Activated CD4-positive, alpha-beta memory T cell treated with anti-CD3 and anti-CD28 coated beads for 36 hours (primary cell): ENCODE measurements at places on chromosomes 12 and 14. TPM values are rescaled to one million over a fixed set of nuclear protein-coding genes. Genes with fewer than 3 reads are reported as not detected.

ESR2 gene
- 0.17 TPM for total RNA-seq

DGLUCY gene
- total RNA-seq = 54.3 TPM

TRPV4 gene
- not detected for total RNA-seq

SIX1 gene
- not detected for total RNA-seq

DNA sequence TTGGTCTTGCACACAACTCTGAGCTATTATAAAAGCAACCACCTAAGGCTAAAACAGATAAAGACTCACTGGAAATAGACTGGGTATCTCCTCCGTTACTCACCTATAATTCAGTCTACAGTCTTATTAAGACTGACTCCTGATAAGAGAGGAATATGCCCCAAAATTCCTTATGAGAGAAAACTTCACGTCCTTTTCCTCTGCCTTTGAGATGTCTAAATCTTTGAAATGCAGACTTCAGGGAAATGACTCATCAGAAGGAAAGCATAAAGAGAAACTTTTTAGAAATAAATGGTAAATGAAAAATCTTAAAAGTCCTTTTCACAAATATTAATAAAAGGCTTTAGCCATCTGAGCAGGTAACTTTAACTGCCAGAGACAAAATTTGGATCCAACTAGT, 187.5 kb upstream of the RTL1 start:
- no peak for DNase-seq

DNA sequence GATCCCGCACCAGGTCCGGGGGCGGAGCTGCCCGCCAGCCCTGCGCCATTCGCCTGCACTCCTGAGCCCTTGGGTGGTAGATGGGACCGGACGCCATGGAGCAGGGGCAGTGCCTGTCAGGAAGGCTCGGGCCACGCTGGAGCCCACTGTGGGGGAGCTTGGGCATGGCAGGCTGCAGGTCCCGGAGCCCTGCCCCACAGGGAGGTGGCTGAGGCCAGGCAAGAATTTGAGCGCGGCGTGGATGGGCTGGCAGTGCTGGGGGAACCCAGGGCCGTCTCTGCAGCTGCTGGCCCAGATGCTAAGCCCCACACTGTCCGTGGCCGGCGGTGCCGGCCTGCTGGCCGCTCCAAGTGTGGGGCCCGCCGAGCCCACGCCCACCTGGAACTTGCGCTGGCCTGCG, 260.0 kb downstream of the NPAS3 start:
- DNase-seq = no peak

DNA sequence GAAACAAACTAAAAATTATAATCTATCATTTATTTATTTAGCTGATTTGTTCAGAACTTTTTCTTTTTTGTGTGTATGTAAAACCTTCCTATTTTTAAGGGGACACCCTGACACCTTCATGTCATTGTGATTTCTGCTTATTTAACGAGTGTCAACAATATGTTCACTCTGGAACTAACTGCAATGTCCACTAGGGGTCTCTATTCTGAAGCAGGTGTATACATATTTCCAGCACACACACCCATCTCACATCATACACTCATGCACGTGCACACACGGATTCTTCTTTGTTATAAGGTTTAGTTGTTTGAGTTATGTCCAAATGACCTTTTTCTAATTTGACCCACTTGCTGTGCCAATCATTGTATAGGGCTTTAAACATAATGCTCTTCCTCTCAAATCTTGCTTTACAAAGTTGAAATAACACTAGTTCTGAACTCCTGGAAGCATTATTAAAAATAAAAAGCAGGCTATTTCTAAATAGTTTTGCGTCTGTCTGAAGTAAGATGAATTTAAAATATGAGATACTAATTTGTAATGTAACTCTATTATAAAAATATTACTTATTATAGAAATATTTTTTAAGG, 15.5 kb downstream of the E2F7 start:
- no peak for DNase-seq

- DNase-seq = no peak
Measured at GRCh38 chr14:66116732-66117131, 369.4 kb upstream of the CCDC196 start.

DNA sequence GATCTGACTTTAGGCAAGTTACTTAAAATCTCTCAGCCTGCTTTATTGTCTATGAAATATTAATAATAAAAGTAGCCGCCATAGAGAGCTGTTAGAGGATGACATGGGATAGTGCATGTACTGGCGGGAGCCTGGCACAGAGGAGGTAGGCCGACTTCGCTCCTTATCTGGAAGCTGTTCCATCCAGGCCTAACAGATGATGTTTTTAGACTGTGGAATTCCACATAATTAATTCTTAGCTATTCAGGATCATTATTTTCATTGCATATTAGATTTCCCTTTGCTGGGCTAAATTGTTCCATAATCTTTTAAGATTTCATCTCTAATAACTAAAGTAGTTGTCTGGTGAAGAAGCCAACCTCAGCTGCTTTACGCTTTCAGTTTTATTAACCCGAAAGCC, 30.8 kb downstream of the CNTN1 start:
- no peak for DNase-seq
